Psoas muscle (tissue), 8 donors: ENCODE measurements at places on chromosomes 4 and X. TPM values are rescaled to one million over a fixed set of nuclear protein-coding genes. Genes with fewer than 3 reads are reported as not detected.

DCLK2 gene
- total RNA-seq: 0.78 TPM

TMEM31 gene
- total RNA-seq: not detected

ZGRF1 gene
- total RNA-seq: 1.3 TPM

CFI gene
- total RNA-seq: 6.1 TPM

RTL9 gene
- 0.07 TPM for total RNA-seq

BEX5 gene
- total RNA-seq: not detected

ITGB1BP2 gene
- 15.7 TPM for total RNA-seq

FGFR3 gene
- total RNA-seq: 1.1 TPM

CLDN2 gene
- 0.10 TPM for total RNA-seq

C1QTNF7 gene
- total RNA-seq: 2.3 TPM

TMPRSS11F gene
- total RNA-seq: not detected

TCP11X2 gene
- not detected for total RNA-seq
